ENCODE measurements at places on chromosomes 13 and 19.

DNA sequence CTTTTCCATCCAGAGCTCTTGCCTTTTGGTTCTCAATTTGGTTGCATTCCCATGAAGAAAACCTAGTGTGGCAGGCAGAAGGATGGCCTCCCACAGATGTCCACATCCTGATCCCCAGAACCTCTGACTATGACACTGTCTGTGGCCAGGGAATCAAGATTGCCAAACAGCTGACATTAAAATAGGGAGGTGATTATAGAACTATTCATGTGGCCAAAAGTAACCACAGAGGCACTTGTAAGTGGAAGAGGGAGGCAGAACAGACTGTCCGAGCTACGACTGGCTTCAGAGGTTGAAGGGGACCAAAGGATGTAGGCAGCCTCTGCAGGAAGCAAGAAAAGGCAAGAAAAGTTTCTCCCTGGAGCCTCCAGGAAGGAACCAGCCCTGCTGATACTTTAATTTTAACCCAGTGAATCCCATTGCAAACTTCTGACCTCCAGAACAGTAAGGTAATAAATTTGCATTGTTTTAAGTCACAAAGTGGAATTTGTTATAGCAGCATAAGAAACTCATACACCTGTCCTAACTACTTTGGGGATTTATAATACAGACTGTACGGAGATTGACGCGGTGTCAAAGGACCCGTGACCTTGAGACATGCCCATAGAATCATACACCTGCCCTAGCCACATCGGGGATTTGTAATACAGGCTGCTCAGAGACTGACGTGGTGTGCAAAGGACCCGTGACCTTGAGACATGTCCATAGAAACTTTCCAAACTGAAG lies 106.5 kb downstream of the ATP11A start:
- no peak for DNase-seq

GRCh38 chr13:71290963-71291841 lies 575.8 kb downstream of the DACH1 start:
- peak; percentile 8 for DNase-seq

- no peak for DNase-seq
Observed at GRCh38 chr19:43778651-43779050, 2.1 kb downstream of the KCNN4 start.

GRCh38 chr19:1783874-1784273 lies 28.2 kb downstream of the ATP8B3 start:
- no peak for DNase-seq

GRCh38 chr19:33211794-33212435 lies 13.7 kb downstream of the SLC7A10 start:
- DNase-seq: no peak

- no peak for DNase-seq
Observed at GRCh38 chr19:33781996-33782395, 14.7 kb upstream of the KCTD15 start.

All from cardiac muscle cell (in vitro differentiated cells and primary cell).